ENCODE measurements at places on chromosomes 2 and 18.

- DNase-seq = no peak
These were observed 67.6 kb downstream of the SDC1 start for GRCh38 chr2:20157193-20157891.

DNA sequence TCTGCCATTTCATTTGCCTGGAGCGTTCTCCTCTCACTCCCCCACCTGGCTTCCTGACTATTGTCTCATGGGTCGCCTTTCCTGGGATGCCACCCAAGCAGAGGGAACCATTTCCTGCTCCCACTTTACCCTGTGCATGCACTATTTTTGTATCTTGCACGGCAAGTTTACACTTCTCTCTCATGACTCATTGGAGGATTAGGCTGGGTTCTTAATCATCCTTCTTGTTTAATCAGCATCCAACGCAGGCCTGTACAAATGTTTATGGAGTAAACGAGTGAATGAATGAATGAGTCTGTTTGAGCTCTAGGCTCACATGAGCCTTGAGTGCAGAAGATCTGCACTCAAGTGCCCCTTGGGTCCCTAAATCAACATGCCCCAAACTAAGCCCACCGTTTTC lies 3.8 kb upstream of the ARHGAP25 start:
- no peak for DNase-seq

DNA sequence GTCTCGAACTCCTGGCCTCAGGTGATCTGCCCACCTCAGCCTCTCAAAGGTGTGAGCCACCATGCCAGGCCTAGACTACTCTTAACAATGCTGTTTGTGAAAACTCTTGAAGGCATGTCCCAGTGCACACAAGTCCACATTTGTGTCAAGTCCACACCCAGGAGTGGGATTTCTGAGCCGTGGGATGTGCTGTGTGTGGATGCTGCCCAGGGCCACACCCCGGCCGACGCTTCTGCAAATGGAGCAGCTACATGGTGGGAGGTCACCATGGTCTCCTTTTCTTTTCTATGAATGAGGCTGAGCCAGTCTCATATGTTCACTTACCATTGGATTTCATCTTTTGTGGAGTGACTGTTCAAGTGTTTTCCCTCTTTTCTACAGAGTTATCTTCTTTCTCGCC lies 15.8 kb downstream of the SNED1 start:
- DNase-seq = no peak

GRCh38 chr2:122328816-122329215 lies 573.4 kb downstream of the TSN start:
- no peak for DNase-seq

- no peak for DNase-seq
These were observed 8.0 kb upstream of the C2orf69 start for GRCh38 chr2:199903111-199903510.

DNA sequence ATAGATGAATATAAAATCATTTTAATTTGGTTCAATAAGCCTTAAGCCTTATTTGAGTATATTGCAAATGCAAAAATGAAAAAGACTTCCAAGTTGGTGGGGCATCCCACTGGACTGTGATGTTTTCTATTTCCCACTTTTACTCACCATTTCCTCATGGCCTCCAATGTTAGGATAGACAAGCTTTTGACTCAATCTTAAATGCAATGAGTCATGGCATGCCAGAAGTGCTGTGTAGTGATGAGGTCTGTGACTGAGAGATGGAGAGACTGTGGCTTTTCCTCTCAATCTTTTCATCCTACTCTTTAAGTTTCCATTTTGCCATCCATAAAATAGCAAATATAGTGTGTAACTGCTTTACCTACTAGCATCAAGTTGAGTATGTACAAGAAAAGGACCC lies 1401.2 kb upstream of the CELF4 start:
- no peak for DNase-seq

DNA sequence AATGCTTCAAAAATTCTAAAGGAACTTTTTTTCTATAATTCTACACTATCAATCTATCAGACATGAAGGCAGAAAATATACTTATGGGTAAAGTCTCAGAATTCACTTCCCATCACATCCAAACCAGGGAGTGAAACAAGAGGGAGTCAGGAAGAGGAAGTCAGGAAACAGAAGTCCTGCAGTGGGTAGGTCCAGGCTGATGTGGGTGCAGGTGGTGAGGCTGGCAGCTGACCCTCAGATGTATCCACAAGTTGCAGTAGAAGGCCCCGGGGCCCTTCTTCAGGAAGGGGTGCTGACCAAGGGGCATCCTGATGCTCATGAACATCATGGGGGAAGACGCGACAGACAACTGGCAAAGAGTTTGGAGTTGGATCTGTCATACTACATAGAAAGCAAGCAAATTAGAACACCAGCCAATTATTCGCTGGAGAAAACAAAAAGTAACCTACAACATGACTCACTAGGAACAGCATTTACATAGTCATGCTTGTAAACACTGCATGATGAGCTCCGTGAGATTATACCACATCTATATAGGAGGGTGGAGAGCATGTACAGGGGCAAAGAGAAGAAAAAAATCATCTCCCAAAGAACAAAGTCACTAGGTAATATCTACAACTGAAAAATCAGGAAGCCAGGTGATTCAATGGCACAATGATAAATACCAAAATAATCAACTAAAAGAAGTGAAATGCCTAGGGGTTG lies 4.2 kb downstream of the UXS1 start:
- no peak for DNase-seq

- DNase-seq = no peak
These were observed 38.5 kb upstream of the SIGLEC15 start for GRCh38 chr18:45786941-45787340.

- DNase-seq = no peak
These were observed 139.7 kb downstream of the LRP2 start for GRCh38 chr2:169222665-169223064.

GRCh38 chr2:233840520-233840919 lies 13.8 kb downstream of the HJURP start:
- DNase-seq = no peak

DNA sequence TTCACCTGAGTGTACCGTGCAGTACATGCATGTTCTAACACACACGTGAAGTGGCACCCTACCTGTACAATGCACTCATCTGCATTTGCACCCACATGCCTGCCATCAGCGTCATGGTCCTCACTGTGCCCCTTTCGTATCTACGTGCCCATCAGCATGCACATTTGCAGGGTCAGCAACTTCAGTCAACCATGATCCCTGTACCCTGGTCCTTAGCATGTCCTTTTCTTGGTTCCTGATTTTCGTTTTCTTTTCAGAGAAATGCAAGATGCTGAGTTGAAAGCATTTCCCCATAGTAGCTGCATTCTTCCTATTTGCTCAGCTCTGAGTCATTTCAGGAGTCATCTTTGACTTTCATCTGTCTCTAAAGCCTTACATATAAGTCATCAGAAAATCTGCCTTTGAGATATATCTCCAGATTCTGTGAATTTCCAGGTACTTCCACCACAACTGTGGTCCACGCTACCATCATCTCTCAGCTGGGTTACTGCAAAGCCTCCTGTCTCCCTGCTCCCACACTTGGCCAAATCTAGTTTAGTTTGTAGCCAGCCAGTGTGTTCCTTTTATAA lies 14.7 kb upstream of the PUM2 start:
- DNase-seq = no peak

GRCh38 chr2:168424971-168425370 lies 31.1 kb upstream of the CERS6 start:
- DNase-seq = no peak

DNA sequence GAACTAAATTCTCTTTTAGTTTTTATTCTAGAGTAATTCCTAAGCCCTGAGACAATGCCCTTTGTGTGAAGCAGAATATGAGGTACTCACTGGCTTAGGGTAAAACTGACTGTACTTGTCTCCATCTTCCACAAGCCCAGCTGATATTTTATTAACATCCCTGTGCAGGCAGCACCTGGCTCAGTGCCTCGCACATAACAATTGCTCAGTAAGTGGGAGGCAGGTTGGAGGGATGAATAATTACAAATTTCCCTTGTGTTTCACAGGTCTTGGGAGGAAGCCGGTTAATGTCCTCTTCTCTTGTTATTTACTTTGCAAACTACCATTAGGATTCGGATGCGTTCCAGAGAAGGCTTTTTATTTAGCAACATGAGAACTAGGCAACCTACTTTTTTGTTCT lies 249.8 kb upstream of the FSHR start:
- DNase-seq = no peak

GRCh38 chr2:152542995-152543481 lies 174.2 kb downstream of the PRPF40A start:
- DNase-seq = no peak

DNA sequence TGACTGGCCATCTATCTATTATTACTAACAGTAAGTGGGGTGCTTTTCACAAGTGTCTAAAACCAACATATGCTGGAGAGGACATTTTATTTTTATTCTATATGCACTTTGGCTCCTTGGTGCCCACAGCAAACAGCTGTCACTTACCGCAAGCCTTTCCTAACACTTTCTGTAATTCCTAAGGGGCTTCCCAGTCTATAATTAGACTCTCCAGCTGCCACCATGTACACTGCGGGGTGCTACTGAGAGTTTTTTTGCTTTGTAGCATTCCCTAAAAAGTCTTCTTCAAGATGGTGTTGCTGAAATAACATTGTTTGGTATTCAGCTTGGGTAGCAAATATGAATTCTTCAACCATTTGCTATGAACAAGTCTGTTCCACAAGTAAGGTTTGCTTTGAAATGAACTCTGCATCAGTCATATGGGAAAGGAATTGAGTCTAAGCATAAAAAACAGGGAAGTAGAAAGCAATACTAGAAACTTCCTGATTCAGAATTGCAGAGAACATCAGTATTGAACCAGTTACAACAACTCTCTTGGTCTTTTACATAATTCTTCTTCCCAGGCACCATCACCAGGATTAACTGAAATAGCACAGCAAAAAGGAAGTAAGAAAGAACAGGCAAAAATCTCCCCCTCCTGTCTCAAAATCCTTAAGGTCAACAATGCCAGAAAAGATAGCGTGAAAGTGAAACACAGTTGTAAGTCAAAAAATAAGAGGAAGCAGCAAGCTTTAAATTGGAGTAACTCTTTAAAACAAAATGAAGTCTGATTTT lies 28.6 kb downstream of the EPB41L3 start:
- no peak for DNase-seq

DNA sequence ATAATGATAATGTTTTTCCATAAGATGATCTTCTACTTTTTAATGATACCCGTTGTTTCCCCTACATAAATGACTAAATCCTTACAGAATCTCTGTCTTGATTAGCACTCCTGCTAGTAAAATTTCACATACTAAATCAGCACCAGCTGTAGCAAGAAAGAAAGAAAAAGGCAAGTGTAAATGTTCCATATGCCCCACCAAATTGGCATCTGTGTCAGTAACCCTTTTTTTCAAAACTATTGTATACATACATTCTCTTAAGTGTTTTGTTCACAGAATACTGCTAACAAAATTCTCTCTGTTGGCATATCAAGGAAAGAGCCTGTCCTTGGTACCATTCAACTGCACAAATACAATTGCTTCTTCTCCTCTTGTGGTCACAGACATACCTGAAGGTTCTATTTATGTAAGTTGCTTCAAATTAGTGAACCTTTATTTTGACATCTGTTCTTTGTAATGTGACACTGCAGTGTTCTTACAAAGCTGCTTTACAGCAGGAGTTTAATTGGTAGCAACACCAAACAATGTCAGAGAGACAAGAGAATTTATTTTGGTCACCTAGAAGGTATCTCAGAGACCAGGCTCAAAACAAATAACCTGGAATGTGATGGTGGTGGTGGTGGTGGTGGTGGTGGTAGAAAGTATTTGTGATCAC lies 641.9 kb downstream of the ZEB2 start:
- DNase-seq = no peak

DNA sequence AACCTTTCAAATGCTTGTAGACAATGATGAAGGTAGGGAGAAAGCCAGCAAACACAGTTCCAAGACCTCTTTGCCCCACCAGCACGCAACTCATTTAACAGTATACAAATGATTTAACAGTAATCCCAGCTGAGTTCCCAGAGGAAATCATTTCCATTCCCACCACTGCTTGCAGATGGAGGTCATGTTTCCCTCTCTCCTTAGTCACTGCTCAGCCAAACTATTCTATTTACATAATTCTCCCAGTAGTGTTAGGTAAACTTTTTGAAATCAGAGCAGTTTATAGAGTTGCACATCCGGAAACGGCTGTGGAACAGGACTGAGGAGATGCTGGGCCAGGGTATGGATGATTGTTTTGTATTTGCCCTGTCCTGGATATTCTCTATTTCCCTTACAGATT lies 328.5 kb downstream of the FIGN start:
- no peak for DNase-seq

- no peak for DNase-seq
These were observed 21.6 kb downstream of the TTLL4 start for GRCh38 chr2:218732052-218732760.

Measured in activated T-cell treated with anti-CD3 and anti-CD28 coated beads for 4 hours (primary cell).